ENCODE measurements at places on chromosomes 13 and 19.

DNA sequence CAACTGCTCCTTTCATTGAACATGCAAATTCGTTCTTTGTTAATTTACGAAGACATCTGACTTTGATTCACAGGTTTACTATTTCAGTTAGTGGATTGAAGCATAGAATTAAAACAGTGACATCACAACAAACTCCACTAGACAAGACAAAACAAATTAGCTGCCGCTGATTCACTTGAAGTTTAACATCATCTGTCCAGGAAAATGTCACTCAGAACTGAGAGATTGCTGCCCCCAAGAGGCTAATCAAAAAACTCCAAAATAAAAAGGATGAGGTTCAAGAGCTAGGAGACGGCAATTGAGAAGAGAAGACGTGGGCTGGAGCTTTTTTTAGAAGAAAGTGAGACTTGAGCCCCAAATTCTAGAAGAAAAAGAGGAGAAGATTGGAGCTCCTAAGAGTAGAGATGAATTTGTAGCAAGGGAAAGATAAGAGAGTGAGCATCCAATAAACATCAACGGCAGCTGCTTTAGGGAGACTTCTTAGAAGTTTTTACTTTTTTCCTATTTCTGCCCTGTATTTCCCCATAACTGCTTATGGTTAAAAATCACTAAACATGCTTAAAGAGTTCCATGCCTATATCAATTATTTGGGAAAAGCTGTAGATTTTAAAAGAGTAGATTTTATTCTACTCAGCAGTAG lies 40.8 kb upstream of the TPP2 start:
- no peak for DNase-seq

DNA sequence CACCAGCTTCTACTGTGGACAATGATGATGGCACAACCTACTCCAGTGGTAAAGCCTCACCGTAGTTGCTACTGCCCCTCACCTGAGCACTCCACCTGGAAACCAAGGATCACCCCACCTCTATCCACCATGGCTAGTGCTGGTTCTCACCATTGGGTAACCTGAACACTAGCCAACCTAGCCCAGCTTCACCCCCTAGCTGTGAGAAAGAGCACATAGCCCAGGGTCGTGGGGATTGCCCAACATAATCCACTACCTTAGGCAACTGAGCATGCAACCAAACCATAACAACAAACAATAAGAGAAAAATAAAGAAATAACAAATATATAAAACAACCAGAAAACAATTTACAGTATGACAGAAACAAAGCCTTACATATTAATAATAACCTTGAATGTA lies 560.1 kb downstream of the DIAPH3 start:
- DNase-seq = no peak

DNA sequence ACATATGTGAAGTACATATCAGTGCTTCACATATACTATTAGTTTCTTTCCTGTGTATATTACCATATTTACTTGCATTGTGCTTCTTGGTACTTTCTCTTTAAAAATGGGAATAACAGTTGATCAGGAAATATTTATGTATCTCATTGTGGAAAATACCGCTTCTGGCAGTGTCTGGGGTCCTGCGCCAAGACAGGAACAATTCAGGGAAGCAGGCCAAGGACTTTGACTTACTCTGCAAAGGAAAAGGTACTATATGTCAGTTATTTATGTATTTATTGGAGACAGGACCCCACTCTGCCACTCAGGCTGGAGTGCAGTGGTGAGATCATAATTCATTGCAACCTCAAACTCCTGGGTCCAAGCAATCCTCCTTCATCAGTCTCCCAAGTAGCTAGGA lies 57.7 kb upstream of the NBEA start:
- no peak for DNase-seq

DNA sequence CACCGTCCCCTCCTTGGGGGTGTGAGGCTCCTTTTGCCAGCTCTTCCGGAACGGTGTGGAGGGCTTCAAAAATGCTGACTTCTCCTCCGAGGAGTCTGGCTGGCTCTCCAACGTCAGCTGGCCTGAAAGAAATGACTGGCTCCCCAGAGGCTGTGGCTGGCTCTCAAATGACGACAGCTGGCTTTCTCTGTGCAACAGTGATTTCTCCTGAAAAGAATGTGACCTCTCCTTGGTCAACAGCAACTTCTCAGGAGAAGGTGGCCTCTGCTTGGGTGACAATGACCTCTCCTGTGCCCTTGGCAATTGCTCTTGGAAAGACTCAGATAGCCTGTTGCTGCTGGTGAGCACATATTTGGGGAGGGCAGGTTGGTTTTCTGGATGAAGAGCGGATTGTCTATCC lies 29.2 kb downstream of the ONECUT3 start:
- DNase-seq = no peak

DNA sequence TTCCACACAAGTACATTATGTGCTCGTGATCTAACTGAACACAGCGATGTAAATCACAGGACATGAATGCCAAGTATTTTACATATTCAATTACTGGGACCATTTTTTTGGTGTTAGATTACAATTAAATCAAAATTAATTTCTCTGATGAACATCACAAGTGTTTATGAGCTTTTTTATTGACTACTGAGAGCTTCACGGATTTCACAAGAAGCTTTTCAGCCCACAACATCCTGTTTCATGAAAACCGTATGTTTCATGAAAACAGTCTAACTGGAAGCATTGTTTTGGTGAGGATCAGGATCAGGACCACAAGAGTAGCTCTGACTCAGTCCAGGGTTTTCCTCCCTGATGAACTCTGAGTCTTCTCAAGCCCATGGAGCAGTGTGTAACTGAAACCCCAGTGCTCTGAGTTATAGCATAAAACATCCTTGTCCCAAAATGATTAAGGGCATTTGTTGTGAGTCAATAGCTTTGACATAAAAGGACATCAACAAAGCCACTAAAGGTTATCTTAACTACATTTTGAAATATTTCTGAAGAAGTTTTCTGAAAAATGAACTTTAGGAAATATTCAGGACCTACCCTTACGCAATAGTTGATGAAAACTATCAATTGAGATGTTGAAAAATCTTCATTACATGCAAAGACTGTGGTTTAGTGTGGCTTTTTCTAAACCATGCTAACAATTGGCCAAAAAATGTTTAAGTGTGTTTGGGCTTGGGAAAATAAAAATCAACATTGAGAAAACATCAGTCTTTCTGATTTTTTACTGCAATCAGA lies 49.3 kb downstream of the UFM1 start:
- DNase-seq = no peak

GRCh38 chr13:23081220-23081619 lies 99.6 kb upstream of the SGCG start:
- DNase-seq = no peak

DNA sequence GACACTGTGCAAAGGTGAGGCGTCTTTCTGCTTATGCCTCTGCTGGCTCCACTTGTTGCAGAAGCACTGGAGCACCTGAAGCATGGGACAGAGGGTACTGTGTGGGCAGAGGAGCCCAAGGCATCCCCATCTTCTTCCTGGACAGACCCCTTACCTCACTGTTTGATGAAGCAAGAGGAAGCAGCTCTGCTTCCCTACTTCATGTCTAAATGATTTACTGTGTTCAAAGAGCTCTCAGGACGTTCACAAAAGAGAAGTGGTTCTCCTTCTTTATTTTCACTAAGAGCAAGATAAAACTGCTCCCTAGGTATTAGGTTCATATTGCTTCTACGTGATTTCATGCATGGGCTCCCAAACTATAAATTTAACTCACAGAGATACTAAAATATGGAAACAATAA lies 1635.4 kb upstream of the SLC10A2 start:
- DNase-seq = no peak

GRCh38 chr19:2949939-2950285 lies 5.1 kb upstream of the ZNF77 start:
- DNase-seq = peak; percentile 75

- DNase-seq = no peak
Measured at GRCh38 chr13:87444135-87444534, 227.0 kb upstream of the SLITRK5 start.

DNA sequence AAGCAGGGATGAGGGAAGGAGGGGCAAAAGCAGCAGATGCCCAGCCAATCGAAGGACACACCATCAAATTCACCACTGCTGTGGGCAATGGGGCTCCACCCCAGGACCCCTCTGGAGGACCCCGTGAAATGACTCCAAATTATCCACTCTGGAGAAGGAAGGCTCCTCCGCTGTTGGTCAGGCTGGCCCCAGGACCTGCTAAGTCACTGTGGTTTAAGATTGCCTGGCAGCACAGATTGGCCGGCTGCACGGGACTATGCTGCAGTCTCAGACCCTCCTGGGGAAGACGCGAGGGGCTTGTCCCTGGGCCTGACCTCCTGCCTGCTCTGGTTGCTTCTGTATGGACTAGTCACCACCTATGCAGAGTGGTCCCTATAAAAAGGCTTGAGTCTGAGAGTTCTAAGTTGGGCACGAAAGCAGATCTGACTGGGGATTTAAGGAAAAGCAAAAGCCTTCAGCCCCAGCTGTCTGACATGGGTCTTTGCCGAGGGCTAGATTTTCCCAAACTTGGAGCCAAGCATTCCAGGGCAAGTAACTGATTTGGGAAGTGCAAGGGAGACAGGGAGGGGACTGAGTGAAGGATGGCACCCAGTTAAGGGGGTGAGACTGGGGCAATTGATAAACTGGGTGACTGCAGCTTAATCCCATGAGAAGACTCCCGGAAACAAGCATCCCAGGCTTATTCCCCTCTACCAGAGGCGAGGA lies 91.7 kb downstream of the TSHZ3 start:
- DNase-seq = no peak

DNA sequence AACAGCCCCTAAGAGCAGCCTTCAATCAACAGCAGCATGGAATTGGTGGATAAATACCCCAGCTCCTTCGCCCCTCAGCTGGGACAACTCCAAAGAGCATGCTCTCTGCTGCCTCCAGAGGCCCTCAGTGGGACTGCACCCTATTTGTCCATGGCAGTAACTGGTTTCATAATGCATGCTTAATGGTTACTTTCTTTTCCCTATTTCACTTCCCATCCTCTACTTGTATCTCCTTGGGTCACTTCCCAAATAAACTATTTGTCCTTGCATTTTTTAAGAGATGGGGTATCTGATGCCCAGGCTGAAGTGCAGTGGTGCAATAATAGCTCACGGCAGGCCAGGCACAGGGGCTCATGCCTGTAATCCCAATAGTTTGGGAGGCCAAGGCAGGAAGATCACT lies 13.5 kb upstream of the TPM4 start:
- no peak for DNase-seq

- no peak for DNase-seq
Measured at GRCh38 chr19:19098084-19098702, 34.4 kb downstream of the SLC25A42 start.

GRCh38 chr13:27619728-27620376 lies 477 bp downstream of the LNX2 start:
- peak; percentile 8 for DNase-seq

- no peak for DNase-seq
Measured at GRCh38 chr19:44282846-44283245, 22.0 kb downstream of the ZNF235 start.

- no peak for DNase-seq
Measured at GRCh38 chr19:4043401-4043800, 23.3 kb downstream of the ZBTB7A start.

DNA sequence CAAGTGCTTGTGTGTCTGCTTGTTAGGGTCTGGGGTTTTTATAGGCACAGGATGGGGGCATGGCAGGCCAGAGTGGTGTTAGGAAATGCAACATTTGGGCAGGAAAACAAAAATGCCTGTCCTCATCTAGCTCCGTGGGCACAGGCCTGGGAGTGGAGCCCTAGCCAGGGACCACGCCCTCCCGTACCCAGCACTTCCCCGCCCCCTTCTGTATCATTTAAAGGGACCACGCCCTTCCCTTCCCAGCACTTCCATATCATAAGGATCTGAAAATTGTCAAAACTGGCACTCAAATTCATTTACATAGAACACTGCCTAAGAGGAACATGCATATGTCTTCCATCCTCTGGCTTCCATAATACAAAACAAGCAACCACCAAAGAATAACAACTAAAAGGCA lies 185.8 kb downstream of the B3GLCT start:
- DNase-seq = no peak

DNA sequence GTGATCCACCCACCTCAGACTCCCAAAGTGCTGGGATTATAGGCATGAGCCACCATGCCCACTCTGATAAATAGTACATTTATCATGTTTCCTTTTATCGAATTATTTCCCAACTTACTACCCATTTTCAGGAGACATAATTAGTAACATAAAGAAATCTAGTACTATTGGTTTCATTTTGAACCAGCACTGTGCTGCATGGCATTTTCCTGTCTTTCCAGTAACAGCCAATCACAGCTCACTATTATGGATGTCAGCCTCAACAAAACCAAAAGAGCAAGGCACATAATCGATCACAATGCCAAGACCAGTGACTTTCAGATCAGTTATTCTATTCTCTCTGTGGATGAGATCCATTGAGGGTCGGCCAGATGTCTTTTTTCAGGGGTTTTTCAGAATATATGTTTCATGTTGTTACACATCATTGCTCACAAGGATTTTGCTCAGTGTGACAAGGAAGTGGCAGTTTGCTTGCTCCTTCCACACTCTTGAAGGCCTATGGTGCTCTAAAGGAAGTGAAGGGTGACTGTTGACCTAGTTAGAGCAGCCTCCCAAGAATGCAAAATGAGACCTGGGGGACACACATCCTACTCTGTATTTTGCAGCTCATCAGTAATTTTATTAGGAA lies 233.4 kb downstream of the KCNRG start:
- DNase-seq = no peak

GRCh38 chr13:73072239-73072900 lies 13.6 kb downstream of the KLF5 start:
- no peak for DNase-seq

- no peak for DNase-seq
Measured at GRCh38 chr19:18789883-18790565, 1.1 kb downstream of the COMP start.

- no peak for DNase-seq
Measured at GRCh38 chr13:23673354-23673753, 103.1 kb downstream of the TNFRSF19 start.

DNA sequence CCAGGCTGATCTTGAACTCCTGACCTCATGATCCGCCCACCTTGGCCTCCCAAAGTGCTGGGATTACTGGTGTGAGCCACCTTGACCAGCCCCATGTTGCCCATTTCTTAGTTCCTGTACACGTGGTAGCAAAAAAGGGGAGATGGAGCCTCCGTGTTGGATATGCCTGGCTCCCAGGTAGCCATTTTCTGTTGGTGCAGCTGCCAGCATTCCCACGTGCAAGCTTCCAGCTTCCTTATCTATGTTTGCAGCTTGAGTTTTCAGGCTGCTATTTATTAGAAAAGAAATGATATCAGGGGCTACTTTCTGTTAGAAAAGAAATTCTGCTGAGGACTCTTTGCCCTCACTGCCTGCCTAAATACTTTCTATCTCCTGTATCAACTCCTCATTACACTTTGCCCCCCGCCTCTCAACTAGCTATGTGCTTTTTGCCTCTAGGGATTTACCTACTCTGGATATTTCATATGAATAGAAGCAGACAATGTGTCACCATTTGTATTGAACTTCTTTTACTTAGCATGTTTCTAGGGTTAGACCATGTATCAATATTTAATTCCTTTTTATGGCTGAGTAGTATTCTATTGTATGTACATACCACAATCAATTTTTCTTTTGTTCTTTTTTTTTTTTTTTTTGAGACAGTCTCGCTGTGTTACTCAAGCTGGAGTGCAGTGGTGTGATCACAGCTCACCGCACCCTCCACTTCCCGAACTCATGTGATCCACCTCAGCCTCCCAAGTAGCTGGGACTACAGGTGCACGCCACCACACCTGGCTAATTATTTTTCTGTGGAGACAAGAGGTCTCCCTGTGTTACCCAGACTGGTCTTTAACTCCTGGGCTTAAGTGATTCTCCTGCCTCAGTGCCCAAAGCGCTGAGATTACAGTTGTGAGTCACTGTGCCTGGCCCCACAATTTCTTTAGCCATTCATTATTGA lies 3.4 kb upstream of the TMED1 start:
- no peak for DNase-seq

GRCh38 chr13:45518525-45519245 lies 53.9 kb downstream of the COG3 start:
- no peak for DNase-seq

- DNase-seq = no peak
Measured at GRCh38 chr13:44667943-44668342, 91.8 kb upstream of the TSC22D1 start.

Data from SW 1271 (cell line).